ENCODE measurements at places on chromosomes 3 and 15.

DNA sequence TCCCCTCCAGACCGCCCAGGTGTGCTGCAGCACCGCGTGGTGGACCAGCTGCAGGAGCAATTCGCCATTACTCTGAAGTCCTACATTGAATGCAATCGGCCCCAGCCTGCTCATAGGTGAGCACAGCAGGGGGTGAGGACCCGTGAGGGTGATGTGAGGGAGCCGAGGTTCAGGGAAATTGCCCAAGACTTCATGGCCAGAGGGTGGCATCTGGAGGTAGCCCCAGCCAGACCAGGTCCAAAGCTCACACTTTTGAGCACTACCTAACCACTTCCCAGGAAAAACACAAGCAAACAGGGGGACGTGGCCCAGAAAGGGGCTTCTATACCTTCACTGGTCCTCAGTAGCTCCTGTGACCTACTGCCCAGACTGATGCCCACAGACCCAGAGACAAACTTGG is 33.8 kb downstream of the NR1I2 start:
- DNase-seq, result no peak

DNA sequence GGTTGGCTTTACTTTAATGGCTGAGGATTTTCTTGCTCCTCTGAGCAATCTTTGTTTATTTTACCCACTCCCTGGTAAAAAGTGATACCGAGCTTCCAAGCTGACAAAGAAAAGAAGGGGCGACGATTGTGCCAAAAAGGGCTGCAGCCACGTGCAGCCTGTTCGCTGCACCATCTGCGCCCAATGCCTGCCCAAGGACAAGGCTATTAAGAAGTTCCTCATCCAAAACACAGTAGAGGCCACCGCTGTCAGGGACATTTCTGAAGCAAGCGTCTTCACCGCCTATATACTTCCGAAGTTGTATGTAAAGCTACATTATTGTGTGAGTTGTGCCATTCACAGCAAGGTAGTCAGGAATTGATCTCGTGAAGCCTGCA is 4.4 kb downstream of the ARHGAP31 start:
- DNase-seq, result no peak

GRCh38 chr3:111859974-111860859 is 1.2 kb downstream of the PHLDB2 start:
- peak; percentile 72 for DNase-seq

GRCh38 chr15:62691008-62691407 is 351.5 kb upstream of the TPM1 start:
- DNase-seq, result no peak

GRCh38 chr15:73442421-73442820 is 543 bp upstream of the REC114 start:
- DNase-seq, result no peak
